ENCODE measurements at places on chromosomes 7 and 10.

- no peak for DNase-seq
These were observed 102.4 kb upstream of the LRGUK start for GRCh38 chr7:134024739-134025138.

DNA sequence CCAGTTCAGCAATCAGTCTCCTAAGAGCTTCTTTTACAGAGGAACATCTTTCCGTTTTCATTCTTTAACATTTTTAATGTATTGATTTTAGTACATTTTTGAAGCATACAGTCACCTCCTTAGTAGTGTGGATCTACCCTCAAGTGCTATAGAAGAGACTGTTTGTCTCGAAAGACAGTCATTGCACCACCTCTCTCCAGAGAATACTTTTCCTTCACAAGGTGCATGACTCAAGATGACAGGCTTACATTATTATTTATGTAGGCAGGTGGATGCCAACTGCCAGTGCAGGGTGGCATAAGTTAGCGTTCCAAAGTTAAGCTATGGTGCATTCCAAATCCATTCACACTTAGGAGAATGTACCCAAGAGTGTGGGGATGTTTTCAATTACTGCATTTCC, 71.8 kb downstream of the ZEB1 start:
- DNase-seq = no peak

GRCh38 chr10:43955002-43955596, 306.4 kb upstream of the ZNF32 start:
- DNase-seq = no peak

GRCh38 chr10:131824371-131825149, 76.2 kb upstream of the PPP2R2D start:
- DNase-seq = no peak

DNA sequence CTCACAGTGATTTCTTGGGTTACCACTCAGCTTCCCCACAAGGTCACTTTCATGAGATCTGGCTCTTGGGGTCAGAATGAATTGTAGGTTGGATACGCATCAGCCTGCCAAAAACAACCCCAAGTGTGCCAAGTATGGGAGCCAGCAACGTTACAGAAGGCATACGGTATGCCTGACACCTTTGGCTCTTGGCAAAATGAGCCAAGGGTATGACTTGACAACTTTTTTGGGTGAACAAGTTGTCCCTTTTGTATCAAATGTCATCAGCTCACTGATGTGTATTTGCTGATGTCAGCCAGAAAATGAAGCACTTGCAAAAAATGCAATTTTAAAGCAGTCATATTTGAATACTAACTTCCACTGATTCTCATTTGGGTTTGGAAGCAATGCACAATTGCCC, 168.4 kb downstream of the CACNB2 start:
- no peak for DNase-seq

DNA sequence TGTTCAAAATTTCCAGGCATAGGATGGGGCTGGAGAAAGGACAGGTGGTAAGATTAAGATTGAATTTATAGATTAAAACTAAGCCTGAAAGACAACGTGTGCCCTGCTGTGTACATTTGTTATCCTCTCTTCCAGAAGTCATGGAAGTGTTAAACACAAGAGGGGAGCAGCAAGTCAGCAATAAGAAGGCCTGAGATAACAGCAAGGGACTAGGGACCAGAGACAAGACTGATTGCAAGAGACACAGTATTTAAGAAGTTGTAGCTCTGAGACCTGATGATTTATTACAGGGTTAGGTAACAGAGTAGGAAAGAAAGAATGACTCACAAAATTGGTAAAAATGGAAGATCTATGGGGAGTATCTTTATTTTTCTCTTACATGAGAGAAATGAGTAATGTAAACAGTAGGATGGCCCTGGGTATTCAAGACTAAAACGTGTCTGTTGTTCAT, 55.7 kb upstream of the COL1A2 start:
- DNase-seq = no peak

GRCh38 chr10:90112681-90113080, 411.3 kb downstream of the KIF20B start:
- DNase-seq = no peak

DNA sequence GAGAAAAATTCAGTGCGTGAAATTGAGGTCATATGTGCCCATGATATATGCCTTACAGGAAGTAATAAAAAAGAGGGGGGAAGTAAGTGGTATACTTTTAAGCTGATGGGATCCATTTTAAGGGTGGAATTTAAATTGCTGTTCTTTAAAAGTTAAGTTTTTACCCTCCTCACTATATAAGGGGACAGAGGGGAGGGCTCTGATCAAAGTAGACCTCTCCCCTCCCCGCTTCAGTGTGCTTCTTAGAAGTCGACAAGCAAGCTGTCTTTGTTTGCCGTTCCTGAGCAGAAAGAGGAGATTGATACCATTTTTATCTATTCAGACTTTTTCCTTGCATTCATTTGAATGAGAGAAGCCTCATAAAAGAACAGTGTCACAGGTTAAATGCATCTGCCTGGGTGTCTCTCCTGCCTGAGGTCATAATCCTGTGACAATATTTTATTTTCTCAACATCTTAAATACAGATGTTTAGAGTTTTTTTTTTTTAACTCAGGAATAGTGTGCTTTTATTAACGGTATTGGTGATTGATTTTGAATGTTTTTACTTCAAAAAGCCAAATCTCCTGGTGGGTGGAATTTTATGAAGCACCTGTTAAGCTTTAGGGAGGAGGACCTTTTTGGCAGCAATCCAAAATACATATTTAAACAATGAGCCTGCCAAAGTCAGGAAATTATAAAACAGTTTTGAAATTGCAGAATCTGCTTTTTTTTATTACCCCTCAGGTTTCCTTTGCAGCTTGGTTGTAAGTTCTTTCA, 141.7 kb downstream of the KAT6B start:
- DNase-seq = no peak

GRCh38 chr10:65355141-65355680, 1570.6 kb upstream of the LRRTM3 start:
- DNase-seq = no peak

- no peak for DNase-seq
These were observed 32.3 kb upstream of the BHLHA15 start for GRCh38 chr7:98178762-98179490.

GRCh38 chr10:88989824-88990383, 694 bp upstream of the FAS start:
- no peak for DNase-seq

DNA sequence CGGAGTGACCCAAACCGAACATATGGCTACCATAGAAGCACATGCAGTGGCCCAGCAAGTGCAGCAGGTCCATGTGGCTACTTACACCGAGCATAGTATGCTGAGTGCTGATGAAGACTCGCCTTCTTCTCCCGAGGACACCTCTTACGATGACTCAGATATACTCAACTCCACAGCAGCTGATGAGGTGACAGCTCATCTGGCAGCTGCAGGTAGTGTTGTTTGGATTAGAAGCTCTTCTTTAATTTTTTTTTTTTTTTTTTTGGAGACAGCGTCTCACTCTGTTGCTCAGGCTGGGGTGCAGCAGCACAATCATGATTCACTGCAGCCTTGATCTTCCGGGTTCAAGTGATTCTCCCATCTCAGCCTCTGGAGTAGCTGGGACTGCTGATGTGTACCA, 45.8 kb downstream of the NRF1 start:
- no peak for DNase-seq

GRCh38 chr7:140475747-140476333, 3.5 kb downstream of the MKRN1 start:
- DNase-seq = peak; percentile 46

GRCh38 chr10:132951926-132952325, 9.6 kb upstream of the CFAP46 start:
- DNase-seq = no peak

GRCh38 chr7:128427289-128427891, 17.6 kb upstream of the IMPDH1 start:
- no peak for DNase-seq

GRCh38 chr7:96410126-96410839, 88.4 kb upstream of the SLC25A13 start:
- DNase-seq = no peak

DNA sequence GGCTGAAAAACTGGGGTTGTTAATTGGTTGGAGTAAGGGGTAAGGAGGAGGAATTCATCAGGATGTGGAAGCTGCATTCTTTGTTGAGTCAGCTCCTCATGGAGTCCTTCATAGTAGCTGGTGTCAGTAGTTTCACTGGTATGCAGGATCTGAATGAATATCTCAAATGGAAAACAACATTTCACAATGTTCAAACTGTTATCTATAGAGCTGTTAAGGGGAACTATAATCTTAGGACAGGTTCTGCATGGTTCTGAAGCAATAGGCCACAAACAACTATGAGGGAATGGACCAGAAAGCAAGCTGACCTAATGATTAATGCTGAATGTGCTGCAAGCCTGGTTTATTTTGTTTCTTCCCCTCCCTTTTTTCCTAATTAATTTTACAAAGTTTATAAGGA, 225.8 kb downstream of the IPMK start:
- DNase-seq = no peak

DNA sequence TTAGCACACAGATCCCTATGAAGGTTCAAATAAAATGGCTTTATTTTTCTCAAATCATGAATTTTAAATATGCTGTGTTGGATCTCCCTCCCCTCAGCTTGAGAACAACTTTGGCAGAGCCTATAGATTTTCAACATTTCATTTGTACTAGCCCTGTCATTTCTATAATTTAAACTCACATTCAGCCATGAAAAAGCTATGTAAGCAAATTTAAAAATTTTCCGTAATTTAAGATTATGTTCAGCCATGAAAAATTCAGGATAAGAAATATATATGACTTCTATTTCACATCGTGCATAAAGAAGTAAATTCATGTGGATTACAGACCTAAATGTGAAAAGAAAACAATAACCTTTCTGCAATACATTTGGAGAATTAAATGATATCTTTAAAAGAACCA, 36.5 kb upstream of the SCIN start:
- DNase-seq = no peak

GRCh38 chr7:44882899-44883298, 2.4 kb downstream of the PURB start:
- DNase-seq = no peak

DNA sequence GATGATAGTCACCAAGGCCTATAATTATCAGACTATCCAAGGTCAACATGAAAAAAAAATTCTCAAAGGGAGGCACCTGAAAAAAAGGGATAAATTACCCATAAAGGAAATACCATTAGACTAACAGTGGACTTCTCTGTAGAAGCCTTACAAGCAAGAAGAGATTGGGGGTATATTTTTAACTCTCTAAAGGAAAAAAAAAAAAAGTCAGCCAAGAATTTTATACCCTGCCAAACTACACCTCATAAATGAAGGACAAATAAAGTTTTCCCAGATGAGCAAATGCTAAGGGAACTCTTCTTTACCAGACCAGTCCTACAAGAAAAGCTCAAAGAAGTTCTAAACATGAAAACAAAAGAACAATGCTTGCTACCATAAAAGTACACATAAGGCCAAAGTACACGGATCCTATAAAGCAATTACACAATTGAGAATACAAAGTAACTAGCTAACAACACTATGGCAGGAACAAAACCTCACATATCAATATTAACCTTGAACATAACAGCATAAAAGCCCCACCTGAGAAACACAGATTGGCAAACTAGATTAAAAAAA, 263.1 kb downstream of the RNLS start:
- DNase-seq = no peak

GRCh38 chr7:7979558-7979957, 11.0 kb downstream of the GLCCI1 start:
- no peak for DNase-seq

DNA sequence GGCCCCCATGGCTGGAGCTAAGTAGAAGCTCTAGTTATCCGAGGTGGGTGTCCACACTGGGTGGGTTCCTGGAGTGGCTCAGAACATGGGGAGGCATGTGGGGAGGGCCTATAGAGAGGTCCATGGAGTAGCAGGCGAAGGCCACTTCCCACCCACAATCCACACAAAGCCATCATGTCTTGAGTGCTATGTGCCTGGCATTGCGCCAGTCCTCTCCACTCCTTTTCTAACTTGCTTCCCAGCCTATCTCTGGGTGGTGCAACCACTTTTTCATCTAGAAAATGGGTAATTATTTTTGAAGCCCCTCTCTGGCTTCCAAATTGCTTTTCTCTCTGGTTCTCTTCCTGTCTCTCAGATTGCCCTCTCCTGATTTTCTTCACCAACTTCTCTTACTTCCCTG, 263.6 kb downstream of the PHTF2 start:
- no peak for DNase-seq

DNA sequence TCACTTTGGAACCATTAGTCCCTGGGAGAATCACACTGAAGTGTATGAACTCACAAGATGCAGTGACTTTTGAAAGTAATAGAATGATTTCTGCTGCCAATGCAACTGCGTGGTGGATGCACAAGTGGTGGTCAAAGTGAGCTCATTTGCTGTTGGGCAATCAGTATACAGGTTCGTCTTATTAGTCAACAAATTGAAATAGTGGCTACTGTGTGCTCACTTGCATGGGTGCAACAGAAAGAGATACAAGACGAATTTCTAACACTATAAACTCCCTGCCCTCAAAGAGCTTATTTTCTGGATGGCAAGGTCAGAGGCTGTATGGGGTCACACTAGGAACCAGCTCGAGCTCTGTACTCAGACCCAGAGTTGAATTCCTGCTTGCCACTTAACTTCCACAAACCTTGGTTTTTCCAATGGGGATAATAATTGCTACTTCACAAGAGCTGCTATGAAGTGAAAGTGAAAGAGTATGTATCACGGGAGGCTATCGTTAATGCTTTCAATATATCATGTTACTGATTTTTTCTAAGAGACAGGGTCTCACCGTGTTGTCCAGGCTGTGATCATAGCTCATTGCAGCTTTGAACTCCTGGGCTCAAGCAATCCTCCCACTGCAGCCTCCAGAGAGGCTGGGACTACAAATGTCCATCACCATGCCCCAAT, 8.3 kb upstream of the BCL7B start:
- no peak for DNase-seq

DNA sequence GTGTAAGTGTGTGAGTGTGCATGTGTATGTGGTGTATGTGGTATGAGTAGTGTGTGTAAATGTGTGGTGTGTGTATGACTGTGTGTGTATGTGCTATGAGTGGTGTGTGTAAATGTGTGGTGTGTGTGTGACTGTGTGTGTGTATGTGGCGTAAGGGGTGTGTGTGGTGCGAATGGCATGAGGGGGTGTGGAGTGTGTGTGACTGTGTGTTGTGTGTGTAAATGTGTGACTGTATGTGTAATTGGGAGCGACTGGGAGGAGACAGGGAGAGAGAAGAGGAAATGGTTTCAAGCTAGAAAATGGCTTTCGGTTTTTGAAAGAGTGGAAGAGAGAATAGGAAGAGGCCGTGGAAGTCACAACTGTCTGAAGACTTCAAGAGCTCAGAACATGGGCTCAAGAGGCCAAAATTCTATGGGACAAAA, 23.6 kb upstream of the GATAD1 start:
- no peak for DNase-seq

GRCh38 chr7:66352071-66352470, 146.9 kb downstream of the TPST1 start:
- DNase-seq = no peak

- no peak for DNase-seq
These were observed 9.9 kb upstream of the TEX36 start for GRCh38 chr10:125692601-125693523.

- no peak for DNase-seq
These were observed 69.9 kb upstream of the PTPRZ1 start for GRCh38 chr7:121803039-121803438.

GRCh38 chr7:136528329-136528728, 340.1 kb upstream of the CHRM2 start:
- DNase-seq = no peak
